CD4-positive, alpha-beta T cell treated with Interleukin-6 at 100 ng/mL for 8 hours (primary cell): ENCODE measurements at places on chromosomes 2 and 18.
A peak's percentile ranks its signal among the peaks of the same experiment; 100 is the strongest.

GRCh38 chr18:8207996-8208395 lies 401.2 kb upstream of the RAB12 start:
- DNase-seq: no peak

DNA sequence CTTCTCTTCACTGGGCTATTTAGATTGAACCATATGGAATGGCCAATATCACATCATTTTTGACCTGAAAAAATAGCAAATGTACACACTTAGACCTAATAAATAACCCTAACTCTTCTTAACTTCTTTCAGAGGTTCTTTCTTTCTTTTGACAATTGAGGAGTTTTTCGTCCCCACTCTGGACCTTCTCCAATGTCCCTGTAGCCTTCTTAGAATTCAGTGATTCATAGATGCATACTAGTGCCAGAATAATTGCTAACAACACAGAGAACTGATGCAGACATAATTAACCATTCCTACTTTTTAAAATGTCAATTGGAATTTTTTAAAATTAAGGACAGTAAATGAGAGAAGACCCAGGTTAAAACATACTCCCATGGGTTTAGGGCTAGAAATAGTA lies 20.0 kb downstream of the DAPL1 start:
- DNase-seq: no peak

GRCh38 chr2:191500884-191501560 lies 176.9 kb upstream of the NABP1 start:
- DNase-seq: no peak

DNA sequence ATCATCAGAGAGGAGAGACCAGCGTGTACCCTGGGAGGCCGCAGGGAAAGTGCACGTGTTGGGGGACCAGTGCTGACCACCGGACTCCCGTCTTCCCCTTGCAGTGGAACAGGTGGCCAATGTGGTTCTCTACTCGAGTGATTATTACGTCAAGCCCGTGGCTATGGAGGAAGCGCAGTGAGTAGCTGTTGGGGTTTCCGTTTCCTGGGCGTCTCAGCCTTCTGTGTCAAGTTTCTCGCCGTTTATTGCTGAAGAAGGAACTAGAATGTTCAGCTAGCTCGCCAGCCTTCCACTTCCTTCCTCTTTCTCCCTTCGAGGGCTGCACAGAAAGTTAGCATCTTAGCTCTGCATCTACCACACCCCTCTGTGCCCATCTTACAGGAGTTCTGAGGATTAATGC lies 22.8 kb upstream of the DGKD start:
- DNase-seq: peak; percentile 88

- DNase-seq: peak; percentile 56
Observed at GRCh38 chr2:174717273-174717672, 47.0 kb downstream of the CHRNA1 start.

GRCh38 chr2:100066246-100066645 lies 76.1 kb downstream of the AFF3 start:
- DNase-seq: no peak

DNA sequence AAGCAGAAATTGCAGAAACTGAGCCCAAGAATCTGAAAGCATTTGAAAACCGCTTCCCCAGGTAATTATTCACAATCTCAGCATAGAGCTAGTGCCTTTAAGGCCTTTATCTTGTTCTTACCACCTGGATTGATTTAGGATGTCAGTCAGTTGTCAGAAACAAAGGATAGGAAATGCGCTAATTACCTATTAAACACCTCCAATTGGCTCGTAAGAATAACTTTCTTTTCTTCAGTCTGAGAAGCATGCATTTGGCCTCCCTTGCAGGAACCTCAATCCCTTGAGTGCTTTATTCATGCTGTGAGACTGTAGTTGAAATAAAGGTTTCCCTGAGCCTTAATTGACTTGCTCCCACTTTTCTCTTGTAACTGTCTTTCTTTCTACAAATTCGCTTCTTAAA lies 400.3 kb upstream of the LRATD1 start:
- DNase-seq: no peak

DNA sequence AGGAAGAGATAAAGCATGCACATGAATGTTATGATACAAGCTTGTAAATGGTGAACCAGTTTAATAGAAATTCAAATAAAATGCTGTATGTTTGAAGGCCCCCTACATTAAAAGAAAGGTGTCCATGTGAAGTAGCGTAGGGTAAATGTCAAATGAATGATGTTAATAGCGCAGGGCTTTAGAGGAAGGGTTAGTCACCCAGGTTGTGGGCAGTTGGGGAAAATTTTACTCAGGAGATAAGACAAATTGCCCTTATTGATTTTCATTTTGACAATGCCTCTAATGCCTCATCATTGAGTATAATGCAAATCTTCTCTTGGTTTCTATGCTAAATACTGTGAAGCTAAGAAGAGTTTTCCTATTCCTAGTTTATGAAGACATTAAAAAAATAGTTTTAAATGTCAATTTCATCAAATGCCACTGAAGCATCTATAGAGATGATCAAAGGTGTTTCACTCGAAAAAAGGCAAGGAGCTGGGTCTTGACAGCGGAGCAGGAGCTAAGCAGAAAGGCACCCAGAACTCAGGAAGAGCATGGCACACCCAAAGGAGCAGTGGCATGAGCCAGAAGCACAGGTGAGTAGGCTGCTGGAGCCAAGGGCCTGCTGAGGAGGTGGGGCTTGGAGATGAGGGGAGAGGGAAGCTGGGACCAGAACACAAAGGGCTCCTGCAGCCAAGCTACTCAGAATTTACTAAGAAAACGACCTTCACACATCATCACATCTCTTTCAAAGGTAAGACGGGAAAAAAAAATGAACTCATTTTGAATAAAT lies 129.3 kb upstream of the ACKR3 start:
- DNase-seq: no peak

DNA sequence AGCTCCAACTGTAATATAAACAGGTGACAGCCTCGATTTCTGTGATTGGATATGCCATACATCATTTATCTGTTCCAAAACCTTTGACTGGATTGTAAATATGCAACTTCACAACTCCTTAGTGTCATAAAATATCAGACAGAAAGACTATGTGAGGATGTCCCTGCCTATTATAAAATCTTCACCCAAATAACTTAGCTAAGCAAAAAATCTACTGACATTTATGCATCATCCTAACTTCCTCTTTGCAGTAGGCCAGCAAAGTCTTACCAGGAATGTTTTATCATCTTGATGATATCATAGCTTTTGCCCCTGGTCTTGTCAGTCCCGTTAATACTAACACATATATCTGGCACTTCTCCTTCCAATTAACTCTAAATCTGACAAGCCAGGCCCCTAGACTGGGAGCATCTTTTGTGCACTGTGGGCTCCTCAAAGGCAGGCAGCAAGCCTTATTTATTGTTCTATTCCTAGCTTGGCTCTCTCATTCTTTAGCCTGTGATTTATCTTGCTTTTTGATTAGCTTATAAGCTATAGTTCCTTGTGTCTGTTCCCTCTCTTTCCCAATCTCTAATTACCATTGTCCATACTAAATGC lies 356.5 kb upstream of the HNMT start:
- no peak for DNase-seq

DNA sequence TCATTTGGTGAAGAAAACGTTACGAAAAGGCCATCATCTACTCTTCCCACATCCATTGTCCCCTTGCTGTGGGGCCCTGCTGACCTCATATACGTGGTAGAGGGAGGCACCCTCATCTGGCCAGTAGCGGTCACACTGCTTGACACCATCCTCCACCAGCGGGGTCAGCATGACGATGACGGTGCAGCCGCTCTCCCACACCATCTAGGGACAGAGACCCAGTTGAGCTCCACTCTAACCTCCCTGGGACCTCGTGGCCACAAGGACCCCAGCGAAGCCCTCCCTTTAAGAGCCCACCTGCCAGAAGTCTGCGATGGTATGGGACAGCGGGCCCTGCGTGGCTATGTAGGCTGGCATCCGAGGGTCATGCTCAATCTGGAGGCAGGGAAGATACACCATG lies 13.1 kb downstream of the PTPRN start:
- DNase-seq: no peak

GRCh38 chr2:32714521-32714920 lies 86.7 kb downstream of the TTC27 start:
- no peak for DNase-seq

DNA sequence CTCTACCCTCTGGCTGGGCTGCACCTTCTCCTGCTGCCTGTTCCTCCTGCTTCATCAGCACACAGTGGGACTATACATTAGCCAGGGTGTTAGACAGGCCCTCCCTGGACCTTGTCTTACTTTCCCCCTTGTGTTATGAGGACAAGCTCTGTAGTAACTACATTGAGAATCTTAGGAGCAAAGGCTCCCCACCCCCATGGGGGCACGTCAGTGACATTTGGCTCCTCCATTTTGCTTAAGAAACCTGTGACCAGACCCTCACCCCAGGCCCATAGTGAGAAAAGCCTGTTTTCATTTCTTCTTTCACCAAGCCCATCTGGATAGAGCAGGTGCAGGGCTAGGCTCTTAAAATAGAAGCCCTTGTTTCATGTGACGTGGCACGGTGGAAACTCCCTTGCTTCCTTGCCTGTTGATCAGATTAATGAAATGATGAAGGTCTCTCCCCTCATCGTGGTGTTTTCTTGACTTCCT lies 146.7 kb downstream of the RPIA start:
- DNase-seq: no peak

DNA sequence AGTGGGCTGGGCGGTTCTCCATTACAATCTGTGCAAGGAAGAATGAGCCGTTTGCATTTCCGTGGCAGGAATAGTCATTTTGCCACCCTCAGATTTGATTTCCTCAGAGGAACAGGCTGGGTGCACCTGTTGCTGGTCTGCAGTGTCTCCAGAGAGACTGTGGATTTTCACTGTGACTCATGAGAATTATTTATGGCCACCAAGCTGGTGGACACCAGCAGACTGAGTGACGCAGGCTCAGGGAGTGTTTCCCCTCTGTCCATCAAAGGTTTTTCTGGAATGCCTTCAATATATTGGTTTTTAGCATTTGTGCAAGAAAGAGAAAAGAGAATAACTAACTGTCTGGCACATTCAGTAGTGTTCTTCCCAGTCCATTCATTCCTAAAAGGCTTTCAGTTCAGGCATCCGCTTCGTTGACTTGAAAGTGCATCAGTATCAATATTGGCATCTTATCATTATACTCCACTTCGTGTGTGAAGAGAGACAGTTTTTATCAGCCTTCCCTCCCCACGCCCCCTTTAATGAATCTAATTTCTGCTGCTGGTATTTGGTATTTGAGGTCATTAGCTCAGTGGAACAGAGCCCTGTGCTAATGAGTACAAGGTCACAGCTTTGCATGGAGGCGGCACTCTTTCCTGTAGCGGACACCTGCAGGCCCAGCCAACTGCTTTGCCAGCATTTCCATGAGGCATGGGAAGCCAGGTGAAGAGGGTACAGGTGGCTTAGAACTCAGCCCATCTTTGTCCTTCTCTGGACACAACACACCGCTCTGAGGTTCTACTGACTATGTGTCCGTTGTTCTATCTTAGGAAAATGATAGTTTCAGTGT lies 39.9 kb downstream of the PRKCE start:
- DNase-seq: no peak

- DNase-seq: no peak
Observed at GRCh38 chr2:70078384-70078783, 8.9 kb upstream of the PCBP1 start.

- no peak for DNase-seq
Observed at GRCh38 chr2:2134037-2134436, 197.0 kb downstream of the MYT1L start.

DNA sequence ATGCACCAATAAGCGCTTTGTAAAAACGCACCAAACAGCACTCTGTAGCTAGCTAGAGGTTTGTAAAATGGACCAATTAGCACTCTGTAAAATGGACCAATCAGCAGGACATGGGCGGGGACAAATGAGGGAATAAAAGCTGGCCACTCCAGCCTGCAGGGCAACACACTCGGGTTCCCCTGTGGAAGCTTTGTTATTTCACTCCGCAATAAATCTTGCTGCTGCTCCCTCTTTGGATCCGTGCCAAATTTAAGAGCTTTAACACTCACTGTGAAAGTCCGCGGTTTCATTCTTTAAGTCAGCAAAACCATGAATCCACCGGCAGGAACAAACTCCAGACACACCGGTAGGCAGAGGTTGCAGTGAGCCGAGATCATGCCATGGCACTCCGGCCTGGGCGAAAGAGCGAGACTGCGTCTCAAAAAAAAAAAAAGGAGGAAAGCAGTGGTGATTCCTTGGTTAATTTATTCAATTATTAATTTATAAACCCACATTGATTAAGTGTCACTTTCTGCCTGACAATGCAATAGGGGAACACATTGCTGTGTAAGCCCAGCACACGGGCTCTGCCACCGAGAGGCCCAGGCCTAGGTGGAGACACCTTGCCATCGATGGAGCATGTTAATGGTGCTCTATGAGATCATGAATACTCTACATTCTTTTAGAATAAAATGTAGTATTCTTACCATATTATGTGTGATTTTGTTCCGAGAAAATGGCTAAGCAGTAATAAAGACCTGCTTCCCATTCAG lies 687.6 kb upstream of the HS6ST1 start:
- no peak for DNase-seq

DNA sequence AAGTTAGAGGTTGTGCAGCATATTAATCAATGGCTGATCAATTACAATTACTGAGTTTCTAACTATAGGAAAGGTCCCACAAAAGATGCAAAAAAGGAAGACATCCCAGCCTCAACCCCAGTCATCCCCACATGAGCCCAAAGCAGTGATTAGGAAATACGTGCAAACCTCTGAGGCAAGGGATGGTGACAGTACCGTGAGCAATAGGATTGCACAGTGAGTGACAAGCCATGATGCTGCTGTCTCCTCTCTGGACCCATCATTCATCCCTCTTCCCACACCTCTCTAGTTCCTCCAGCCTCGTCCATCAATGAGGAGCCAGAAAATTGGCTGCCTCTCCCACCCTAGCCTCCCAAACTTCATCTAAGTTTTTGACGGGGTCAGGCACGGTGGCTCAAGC lies 4.0 kb upstream of the SLC11A1 start:
- DNase-seq: no peak

GRCh38 chr2:108304975-108305374 lies 16.3 kb downstream of the SULT1C2 start:
- DNase-seq: no peak

GRCh38 chr2:207224791-207225482 lies 59.2 kb upstream of the KLF7 start:
- DNase-seq: no peak

- no peak for DNase-seq
Observed at GRCh38 chr18:66193938-66194337, 410.0 kb downstream of the CDH19 start.
